Activated T-cell treated with anti-CD3 and anti-CD28 coated beads, Interleukin-2, amount 50 U/mL, for 24 hours (primary cell): ENCODE measurements at places on chromosomes 4 and X.

- H3K36me3 ChIP-seq = no peaks in the 10 kb centered on the region
- peaks cover 6% of the 10 kb centered on the region for H3K27me3 ChIP-seq
- H3K27ac ChIP-seq = no peak overlapping the region
- H3K4me3 ChIP-seq = no peak overlapping the region
These were observed 30.7 kb upstream of the SMARCA5 start for GRCh38 chr4:143482840-143483239.

DNA sequence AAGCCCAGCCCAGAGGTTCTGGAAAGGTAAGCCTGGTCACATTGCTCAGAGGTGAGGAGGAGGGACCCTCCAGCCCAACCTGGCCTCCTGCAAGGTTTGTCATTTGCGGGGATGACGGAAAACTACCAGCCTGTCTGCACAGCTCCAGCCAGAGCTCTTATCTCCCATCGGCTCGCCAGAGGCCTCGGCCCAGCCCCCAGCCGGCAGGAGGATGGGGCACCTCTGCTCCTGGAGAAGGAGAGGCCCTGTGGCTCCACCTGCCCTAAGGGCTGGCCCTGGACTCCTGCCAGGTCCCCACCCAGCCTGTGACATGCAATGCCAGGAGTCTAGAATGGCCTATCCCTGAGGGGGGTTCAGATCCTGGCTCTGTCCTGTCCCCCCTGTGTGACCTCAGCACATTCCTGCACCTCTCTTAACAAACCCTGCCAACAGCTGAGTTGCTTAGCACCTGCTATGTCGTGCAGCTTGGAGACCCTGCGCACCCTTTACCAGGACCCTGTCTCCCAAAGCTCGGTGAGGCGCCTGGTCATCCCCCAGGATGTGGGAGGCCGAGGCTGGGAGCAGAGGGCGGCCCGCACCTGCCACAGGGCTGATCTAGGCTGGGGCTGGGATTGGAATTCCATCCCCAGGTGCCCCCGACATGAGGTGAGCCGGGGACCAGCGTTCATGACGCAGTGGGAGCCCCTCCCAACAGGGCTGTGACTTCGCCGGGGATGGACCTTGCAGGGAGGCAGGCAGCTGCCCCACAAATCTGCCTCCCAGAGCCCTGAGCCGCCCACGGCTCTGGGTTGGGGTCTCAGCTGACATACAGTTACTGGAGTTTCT, 14.4 kb downstream of the ADRA2C start:
- H3K27me3 ChIP-seq = peaks cover 4% of the 10 kb centered on the region
- H3K4me1 ChIP-seq = no peaks in the 10 kb centered on the region
- no peaks in the 10 kb centered on the region for H3K36me3 ChIP-seq
- no peak overlapping the region for H3K27ac ChIP-seq

- peak overlapping the region; percentile 85 for H3K27ac ChIP-seq
- peaks cover 30% of the 10 kb centered on the region for H3K36me3 ChIP-seq
- peak overlapping the region; percentile 23 for H3K4me3 ChIP-seq
- H3K4me1 ChIP-seq = peaks cover 34% of the 10 kb centered on the region
- DNase-seq = peak; percentile 37
These were observed 55.2 kb downstream of the CHST7 start for GRCh38 chrX:46628460-46629371.

DNA sequence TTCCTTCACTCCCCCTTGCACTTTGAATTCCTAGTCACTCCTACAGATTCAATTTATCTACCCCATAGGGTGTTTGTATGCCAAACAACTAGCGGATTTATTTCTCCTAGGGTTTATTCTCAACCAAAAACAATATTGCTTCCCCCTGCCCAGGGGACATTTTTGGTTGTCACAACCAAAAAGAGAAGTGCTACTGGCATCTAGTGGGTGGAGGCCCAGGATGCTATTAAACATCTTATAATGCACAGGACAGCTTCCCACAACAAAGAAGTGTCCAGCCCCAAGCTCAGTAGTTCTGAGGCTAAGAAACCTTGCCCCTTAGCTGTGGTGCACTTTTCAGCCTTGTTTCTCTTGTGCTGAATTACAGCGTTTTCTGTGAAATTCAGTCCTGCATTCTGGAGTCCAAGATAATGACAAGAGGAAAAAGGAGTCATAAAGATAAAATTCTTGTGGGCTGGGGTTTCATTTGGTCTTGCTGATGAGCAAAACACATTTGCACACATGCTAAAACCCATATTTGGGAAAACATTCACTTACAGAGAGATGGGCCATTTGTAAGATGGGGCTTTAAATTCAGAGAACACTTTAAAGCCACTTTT, 11.2 kb upstream of the SYTL4 start:
- DNase-seq = no peak
- peaks cover 45% of the 10 kb centered on the region for H3K27me3 ChIP-seq
- H3K4me1 ChIP-seq = no peaks in the 10 kb centered on the region
- no peaks in the 10 kb centered on the region for H3K36me3 ChIP-seq

DNA sequence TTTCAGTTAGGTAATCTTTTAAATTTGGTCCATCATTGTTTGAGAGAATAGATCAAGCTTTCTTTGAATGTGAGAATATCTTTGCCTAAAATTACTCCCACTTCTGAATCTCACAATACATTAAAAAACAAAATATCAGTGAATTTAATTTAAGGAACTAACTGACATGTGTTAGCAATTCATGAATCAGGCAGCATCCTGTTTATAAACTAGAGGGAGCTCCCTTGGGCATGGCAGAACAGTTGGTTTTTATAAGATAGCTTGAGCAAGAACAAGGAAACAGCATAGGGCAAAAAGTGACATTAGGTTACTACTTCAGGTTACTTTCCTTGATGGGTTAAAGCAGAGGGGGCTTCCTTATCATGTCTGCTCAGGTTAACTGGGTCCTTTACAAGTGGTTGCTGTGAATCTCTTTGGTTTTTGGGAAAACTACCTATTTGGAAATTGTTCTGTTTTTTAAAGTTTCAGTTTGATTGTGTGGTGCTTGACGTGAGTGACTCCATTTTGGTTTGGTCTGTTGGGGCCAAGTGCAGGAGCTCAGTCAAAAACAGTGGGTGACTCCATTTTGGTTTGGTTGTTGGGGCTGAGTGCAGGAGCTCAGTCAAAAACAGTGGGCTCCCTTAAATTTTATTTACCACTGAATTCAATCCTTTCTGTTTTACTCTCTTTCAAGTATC, 68.0 kb downstream of the PPEF2 start:
- no peak overlapping the region for H3K27ac ChIP-seq
- H3K27me3 ChIP-seq = peaks cover 6% of the 10 kb centered on the region
- H3K4me1 ChIP-seq = no peaks in the 10 kb centered on the region
- H3K4me3 ChIP-seq = no peak overlapping the region

- DNase-seq = peak; percentile 63
- H3K36me3 ChIP-seq = no peaks in the 10 kb centered on the region
- peaks cover 20% of the 10 kb centered on the region for H3K4me1 ChIP-seq
- H3K27me3 ChIP-seq = peaks cover 3% of the 10 kb centered on the region
These were observed 126.0 kb upstream of the ENPP6 start for GRCh38 chr4:184343502-184344177.

GRCh38 chrX:7987160-7988012, 60.2 kb upstream of the PNPLA4 start:
- no peaks in the 10 kb centered on the region for H3K36me3 ChIP-seq
- H3K27ac ChIP-seq = no peak overlapping the region
- peaks cover 3% of the 10 kb centered on the region for H3K27me3 ChIP-seq
- H3K4me3 ChIP-seq = no peak overlapping the region
- no peaks in the 10 kb centered on the region for H3K4me1 ChIP-seq
- DNase-seq = no peak

- H3K27me3 ChIP-seq = peaks cover 9% of the 10 kb centered on the region
- DNase-seq = no peak
- peaks cover 13% of the 10 kb centered on the region for H3K4me1 ChIP-seq
- peaks cover 4% of the 10 kb centered on the region for H3K36me3 ChIP-seq
- H3K4me3 ChIP-seq = peak overlapping the region; percentile 80
- peak overlapping the region; percentile 42 for H3K27ac ChIP-seq
These were observed 708 bp downstream of the BCLAF3 start for GRCh38 chrX:19990151-19990555.

GRCh38 chrX:10051866-10052480, 84.8 kb downstream of the CLDN34 start:
- H3K4me3 ChIP-seq = no peak overlapping the region
- DNase-seq = no peak
- H3K4me1 ChIP-seq = peaks cover 8% of the 10 kb centered on the region
- H3K27ac ChIP-seq = no peak overlapping the region
- H3K27me3 ChIP-seq = peaks cover 3% of the 10 kb centered on the region
- H3K36me3 ChIP-seq = peaks cover 2% of the 10 kb centered on the region

DNA sequence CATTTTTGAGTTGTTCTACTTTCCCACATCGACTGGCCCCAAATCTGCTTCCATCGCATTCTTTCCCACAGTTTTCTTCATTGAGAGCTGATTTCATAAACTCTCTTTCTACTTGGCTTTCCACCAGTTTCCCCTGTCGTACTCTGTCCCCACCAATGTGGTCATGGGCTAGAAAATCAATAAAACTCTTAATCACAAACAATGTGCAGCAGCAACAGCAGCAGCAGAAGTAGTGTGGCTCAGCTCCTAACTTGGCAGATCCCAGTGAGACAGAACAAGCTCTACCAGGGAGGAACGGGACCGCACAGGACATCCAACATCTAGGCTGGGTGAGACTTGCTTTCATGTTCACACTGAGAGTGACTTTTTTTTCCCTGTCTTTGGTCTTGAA, 3.1 kb upstream of the SETD7 start:
- H3K4me3 ChIP-seq = no peak overlapping the region
- peaks cover 13% of the 10 kb centered on the region for H3K27me3 ChIP-seq
- peaks cover 49% of the 10 kb centered on the region for H3K4me1 ChIP-seq
- DNase-seq = no peak
- peaks cover 14% of the 10 kb centered on the region for H3K36me3 ChIP-seq
- H3K27ac ChIP-seq = no peak overlapping the region

DNA sequence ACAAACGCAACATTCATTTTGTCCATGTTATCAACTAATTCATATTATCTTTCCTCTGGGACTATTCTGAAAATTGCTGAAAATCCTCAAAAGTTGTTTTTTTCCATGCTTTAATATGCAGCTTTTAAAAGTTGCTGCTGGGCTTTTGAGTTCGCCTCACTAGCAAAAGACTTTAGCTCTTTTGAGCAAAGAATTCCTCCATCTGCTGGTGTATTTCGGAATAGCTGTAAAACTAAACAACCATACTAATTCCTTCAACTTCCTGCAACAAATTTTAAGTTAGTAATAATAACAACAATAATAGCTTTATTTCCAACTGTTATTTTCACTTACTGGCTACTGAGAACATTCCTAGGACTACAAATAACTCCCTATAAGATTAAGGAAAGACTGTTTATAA, 124.5 kb upstream of the PLAC1 start:
- H3K4me3 ChIP-seq = no peak overlapping the region
- H3K27ac ChIP-seq = no peak overlapping the region
- peaks cover 61% of the 10 kb centered on the region for H3K36me3 ChIP-seq
- DNase-seq = no peak
- peaks cover 2% of the 10 kb centered on the region for H3K4me1 ChIP-seq
- peaks cover 5% of the 10 kb centered on the region for H3K27me3 ChIP-seq

DNA sequence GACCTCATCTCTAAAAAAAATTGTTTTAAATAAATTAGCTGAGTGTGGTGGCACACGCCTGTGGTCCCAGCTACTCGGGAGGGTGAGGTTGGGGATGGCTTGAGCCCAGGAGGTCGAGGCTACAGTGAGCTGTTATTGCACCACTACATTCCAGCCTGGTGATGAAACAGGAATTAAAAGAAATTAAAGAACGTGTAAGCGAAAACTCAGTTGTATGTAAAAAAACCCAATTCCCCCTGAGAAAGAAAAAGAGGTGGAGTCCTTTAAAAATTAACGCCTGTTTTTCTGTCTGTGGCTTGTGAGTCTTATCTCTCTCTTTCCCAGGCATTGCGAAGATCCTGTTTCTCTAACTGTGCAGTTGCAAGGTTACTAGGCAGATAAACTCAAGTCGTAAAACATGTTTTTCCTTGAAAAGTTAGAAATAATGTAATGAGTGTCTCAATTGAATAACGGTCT, 22.1 kb downstream of the EPGN start:
- H3K4me1 ChIP-seq = no peaks in the 10 kb centered on the region
- no peak for DNase-seq
- peaks cover 23% of the 10 kb centered on the region for H3K27me3 ChIP-seq

- no peak overlapping the region for H3K4me3 ChIP-seq
- no peaks in the 10 kb centered on the region for H3K36me3 ChIP-seq
- no peak overlapping the region for H3K27ac ChIP-seq
- peaks cover 11% of the 10 kb centered on the region for H3K27me3 ChIP-seq
- DNase-seq = no peak
These were observed 733.3 kb downstream of the RPA4 start for GRCh38 chrX:97616883-97617530.

GRCh38 chrX:108313669-108314068, 124.6 kb downstream of the COL4A6 start:
- no peaks in the 10 kb centered on the region for H3K4me1 ChIP-seq
- H3K27me3 ChIP-seq = peaks cover 45% of the 10 kb centered on the region
- no peak overlapping the region for H3K4me3 ChIP-seq
- H3K27ac ChIP-seq = no peak overlapping the region

DNA sequence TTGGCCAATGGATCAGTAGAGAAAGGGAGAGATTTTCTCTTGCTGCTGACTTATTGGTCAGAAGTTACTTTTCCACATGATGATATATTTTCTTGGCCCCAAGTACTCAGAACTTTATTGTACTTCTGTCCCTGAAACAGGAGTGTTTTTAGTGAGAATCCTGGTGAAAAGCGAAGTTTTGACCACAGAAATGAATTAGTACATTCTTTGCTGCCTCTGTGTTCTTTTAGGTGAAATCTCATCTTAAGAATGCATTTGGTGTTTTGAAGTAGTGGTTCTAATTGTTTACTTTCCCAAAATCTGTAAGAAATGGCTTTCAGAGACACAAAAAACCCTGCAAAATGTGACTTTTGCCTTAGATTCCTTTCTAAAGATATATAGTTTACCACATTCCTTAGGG, 240.4 kb downstream of the FRMPD4 start:
- H3K27ac ChIP-seq = no peak overlapping the region
- H3K4me3 ChIP-seq = no peak overlapping the region
- peaks cover 13% of the 10 kb centered on the region for H3K27me3 ChIP-seq
- no peak for DNase-seq
- H3K36me3 ChIP-seq = no peaks in the 10 kb centered on the region

- peaks cover 5% of the 10 kb centered on the region for H3K4me1 ChIP-seq
- no peaks in the 10 kb centered on the region for H3K36me3 ChIP-seq
- DNase-seq = peak; percentile 65
- H3K27me3 ChIP-seq = peaks cover 41% of the 10 kb centered on the region
- H3K4me3 ChIP-seq = peak within 1 kb of the TSS; percentile 74
These were observed at the start of gene OCRL for GRCh38 chrX:129540068-129540653. OCRL (plus strand) TSS chrX:129540259; CDS start chrX:129540440, 181 bp downstream.

DNA sequence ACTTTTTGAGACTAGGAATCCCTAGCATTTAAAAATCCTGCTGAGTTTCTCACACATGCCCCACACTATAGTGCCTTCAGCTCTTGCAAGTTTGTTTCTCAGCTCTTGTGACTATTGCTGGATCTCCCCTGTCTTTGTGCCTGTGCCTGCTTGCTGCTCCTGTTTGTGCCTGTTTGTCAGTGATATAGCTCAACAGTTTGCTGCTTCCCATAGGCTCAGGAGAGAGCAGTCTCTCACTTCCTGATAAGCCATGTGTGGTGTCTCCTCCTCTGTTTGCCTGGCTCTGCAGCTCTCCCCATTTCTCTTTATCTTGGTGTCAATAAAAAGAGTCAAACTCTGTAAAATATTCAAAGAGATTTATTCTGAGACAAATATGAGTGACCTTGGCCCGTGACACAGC, 259.8 kb upstream of the CLNK start:
- no peaks in the 10 kb centered on the region for H3K27me3 ChIP-seq
- no peak overlapping the region for H3K4me3 ChIP-seq
- no peaks in the 10 kb centered on the region for H3K4me1 ChIP-seq
- no peaks in the 10 kb centered on the region for H3K36me3 ChIP-seq
